Stimulated activated CD4-positive, alpha-beta T cell treated with anti-CD3 and anti-CD28 coated beads, Interleukin-1b, Interleukin-23, amount 100 ng/mL, for 1 hour (primary cell): ENCODE measurements at places on chromosomes 11 and 22.

- DNase-seq: no peak
Measured at GRCh38 chr11:92070026-92070889, 154.4 kb upstream of the FAT3 start.

DNA sequence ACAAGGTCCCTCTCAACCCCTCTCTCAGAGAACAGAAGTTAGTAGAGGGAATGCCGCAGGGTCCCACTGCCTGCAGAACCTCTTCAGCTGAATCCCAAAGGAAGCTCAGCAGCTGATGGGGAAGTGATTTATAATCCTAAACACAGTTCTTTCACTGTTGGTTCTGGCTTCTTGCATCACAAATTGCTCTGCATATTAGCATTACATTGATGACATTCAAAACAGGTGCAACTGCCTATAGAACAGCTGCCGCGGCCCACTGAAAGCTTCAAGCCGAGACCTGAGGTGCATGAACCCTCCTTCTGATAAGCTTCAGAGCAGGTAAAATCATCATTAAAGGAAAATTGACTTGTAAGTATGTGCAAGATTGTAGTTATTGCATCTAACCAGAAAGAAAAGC, 75.2 kb upstream of the KIRREL3 start:
- no peak for DNase-seq

- no peak for DNase-seq
Measured at GRCh38 chr11:15807827-15808226, 548.5 kb downstream of the SOX6 start.

DNA sequence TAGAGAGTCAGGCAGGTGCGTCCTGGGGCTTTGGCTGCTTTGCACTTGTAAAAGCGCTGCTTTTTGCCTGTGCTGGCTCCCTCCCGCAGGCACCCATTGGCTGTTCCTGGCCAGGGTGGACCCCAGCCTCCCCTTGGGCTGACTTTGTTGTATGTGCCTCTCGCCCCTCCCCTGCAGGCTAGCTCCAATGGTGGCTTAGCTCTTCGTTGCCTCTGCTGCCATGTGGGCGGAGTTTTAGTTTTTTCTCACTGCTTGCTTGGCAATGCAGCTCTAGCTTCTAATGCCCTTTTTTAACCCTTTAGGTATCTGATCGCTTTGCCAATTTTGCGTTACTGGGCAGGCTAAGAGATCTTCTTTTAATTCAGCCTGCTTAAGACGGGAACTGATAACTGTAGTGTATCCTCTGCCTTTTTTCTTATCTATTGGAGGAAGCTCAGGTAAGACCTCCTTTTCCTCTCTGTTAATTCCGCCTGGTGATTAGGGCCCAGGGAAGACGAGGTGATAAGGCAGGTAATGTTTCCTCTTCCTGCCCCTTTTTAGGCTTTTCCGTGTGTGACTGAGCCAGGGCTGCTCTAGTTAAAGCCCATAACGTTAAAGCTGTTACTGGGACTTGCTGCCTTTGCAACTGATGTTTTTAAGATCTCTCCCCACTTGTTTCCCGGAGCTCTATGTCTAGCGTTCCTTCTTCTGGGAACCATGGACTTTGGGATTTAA, 11.7 kb upstream of the GLYATL1 start:
- no peak for DNase-seq

GRCh38 chr11:62922653-62923431, 1.7 kb upstream of the CHRM1 start:
- no peak for DNase-seq

GRCh38 chr11:2703363-2704141, 3.8 kb upstream of the KCNQ1OT1 start:
- no peak for DNase-seq

DNA sequence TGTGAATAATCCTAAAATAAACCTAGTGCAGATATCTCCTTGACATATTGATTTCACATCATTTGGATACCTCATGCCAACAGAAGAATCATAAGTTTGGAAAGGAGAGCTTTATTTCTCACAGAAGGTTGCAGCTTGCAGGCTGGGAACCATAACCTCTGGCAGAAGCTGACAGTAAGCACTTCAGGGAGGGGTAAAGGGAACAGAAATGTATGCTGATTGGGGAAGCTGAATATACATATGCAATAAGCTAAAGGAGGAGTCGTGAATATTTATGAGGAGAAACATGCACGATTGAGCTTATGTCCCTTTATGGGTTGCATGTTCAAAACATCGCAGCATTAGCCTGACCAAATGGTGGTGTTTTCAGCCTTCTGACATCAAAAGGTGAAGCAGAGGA, 814.5 kb downstream of the TBC1D22A start:
- no peak for DNase-seq

- no peak for DNase-seq
Measured at GRCh38 chr11:64611869-64612646, 21.0 kb downstream of the SLC22A12 start.

GRCh38 chr22:49193348-49193747, 634.3 kb downstream of the BRD1 start:
- DNase-seq: no peak

DNA sequence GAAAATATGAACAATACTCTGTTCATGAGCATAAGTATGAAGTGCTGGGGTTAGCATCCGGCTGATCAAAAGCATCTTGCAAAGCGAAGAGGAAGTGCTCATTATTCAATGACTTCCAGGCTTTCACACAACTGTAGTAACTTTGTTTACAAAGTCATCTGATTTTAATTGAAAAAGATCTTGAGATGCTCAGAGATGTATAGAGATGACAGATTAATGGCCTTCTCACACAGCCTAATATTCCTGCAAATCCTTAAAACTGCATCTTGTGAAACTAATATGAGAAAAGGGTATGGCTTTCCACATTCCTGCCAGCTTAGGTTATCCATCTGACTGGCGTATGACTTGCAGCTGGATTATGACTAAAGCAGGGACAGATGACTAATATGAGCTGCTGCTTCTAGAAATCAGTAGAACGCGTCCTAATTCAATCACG, 125.4 kb downstream of the CASP12 start:
- no peak for DNase-seq

- no peak for DNase-seq
Measured at GRCh38 chr11:111082664-111083063, 162.9 kb upstream of the POU2AF2 start.

DNA sequence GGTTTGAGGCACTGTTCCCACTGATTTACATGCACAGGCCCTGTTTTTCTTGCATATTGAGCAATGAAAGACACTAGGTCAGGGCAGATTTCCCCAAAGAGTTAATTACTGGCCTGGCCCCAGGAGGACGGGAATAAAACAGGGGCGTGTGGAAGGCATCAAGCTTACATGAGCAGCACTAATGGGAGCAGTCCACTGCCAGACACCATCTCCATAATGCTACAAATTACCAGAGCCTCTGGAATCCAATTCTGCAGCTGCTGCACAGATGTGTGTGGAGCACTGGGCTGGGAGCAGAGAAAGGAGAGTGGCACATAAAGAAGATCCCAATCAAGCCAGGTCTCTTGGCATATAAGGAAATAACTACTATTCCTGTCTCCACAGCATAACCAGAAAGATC, 96.9 kb downstream of the CCDC34 start:
- no peak for DNase-seq

- DNase-seq: no peak
Measured at GRCh38 chr11:19646921-19647320, 65.7 kb upstream of the NAV2 start.

DNA sequence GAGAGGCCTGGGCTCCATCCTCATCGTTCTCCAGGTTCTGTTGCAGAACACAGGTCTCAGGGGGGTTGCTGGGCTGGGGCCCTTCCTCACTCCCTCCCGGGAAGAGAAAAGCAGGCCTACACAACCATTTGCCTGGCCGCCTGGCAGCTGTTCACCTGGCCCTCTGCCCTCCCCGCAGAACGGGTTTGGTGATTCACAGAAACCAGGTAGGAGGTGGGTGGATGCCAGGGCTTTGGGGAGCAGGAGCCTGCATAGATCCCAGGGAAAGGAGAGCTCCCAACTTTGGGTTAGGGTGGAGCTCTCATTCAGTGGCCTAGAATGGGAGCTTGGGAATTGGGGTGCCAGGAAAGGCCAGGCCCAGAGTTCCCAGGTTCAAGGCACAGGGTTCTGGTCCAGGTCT, 995 bp downstream of the TMEM134 start:
- no peak for DNase-seq

- no peak for DNase-seq
Measured at GRCh38 chr11:100940111-100940510, 189.5 kb downstream of the PGR start.

DNA sequence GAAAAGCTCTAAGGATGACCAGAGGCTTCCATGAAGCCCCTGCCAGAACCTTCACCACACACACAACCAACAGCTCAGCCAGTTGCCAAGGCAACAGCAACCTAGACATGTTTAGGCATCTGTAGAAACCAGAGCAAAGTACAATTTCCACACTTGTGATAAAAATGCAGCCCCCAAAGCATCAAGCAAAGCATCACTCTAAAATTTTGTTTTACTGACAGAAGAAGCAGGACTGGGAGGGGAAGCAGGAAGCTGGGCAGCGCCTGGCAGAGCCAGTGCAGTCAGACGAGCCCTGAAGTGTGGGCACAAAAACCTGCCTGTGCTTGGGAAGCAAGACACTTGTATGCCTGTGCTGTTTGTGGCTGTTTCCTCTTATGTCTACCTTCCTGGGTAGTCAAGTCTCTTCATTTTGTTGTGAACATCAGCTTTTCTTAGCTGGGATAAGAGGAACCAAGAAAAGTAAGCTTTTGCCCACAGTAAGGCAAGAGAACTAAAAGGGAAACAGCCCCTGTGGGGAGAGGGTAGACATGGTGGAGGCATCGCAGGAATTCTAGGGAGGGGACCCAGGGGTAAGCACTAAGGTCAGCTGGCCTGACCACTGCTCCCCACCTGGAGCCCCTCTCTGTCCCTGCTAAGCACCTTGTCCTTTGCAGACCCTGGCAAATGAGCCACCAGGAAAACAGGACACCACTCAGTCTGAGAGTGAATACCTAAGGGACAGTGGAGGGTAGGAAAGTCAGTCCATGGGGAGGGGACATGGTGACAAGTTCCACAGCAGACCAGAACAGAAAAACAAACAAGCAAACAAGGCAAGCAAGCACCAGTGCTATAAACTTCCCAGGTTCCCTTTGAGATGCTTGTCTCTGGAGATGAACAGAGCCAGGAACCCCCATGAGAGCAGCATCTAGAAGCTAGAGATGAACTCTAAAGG, 13.4 kb downstream of the PACSIN2 start:
- DNase-seq: no peak

GRCh38 chr11:59558270-59558643, 46.9 kb downstream of the OR4D9 start:
- no peak for DNase-seq

DNA sequence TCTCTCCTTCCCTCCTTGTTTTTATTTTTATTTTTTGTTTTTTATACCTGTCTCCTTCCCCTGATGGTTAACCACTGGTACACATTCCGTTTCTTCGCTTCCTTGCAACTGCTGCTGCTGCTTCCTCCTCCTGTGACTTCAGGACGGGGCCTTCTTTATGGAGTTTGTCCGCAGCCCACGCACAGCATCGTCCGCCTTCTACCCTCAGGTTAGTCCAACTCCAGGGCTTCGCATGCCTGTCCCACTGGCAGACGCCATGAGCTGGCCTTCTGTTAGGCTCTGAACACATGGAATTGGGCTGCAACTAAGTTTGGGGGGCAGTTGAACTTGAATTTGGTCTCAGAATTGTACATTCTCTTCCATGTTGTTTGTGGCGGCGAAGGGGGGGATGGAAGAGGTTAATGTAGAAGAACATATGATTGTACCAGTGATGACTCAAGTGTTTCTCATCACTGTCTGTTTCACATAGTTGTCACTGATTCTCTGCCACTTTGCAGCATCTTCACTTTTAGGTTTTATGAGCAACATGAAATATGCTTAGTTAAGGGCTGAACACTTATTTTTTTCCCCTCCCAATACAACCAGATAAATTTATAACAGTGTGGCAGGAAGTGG, 83.0 kb upstream of the YWHAH start:
- no peak for DNase-seq

DNA sequence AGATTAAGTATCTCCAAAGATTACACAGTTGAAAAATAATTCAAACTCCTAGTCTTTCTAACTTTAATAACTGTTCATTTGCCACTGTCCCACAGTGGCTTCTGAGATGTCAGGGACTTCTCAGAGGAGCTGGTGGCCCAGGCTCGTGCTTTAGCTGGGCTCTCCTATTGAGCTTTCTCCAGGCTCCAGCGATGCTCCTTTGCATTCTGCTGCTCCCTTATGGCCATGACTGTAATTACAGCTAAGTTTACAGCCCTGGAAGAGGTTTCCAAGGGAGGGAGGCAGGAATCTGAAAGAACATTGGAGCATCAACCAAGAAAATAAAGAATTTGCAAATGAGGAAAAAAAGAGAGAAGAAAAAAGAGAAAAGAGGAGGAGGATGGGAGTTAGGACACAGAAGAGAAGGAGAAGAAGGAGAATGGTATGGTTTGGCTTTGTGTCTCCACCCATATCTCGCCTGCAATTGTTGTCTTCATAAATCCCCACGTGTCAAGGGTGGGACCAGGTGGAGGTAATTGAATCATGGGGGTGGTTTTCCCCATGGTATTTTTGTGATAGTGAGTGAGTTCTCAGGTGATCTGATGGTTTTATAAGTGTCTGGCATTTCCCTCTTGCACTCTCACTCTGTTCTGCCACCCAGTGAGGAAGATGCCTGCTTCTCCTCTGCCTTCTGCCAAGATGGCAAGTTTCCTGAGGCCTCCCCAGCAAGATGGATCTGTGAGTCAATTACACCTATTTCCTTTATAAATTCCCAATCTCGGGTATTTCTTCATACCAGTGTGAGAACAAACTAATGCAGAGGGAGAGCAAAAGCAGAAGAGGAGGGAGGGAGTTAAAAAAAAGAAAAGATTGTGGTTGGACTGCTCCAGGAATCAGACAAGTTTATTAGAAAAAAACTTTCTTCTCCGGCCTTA, 857.0 kb downstream of the KCNA4 start:
- DNase-seq: no peak
